ENCODE measurements at places on chromosomes 3 and 15. TPM values are rescaled to one million over a fixed set of nuclear protein-coding genes. Genes with fewer than 3 reads are reported as not detected.

Gene DNAJA4
- 28.1 TPM for total RNA-seq

Gene SPESP1
- total RNA-seq: 7.9 TPM

Gene ABHD6
- total RNA-seq: 22.2 TPM

Gene HYAL3
- 2.7 TPM for total RNA-seq

Gene NANOGP8
- 1.1 TPM for total RNA-seq

Gene XCR1
- under 0.01 TPM for total RNA-seq

Gene RARB
- total RNA-seq: 8.2 TPM

Gene IMPG2
- total RNA-seq: 0.15 TPM

Gene LRRFIP2
- 65.9 TPM for total RNA-seq

Gene C3orf49
- total RNA-seq: not detected

Gene CAPN3
- 27.1 TPM for total RNA-seq

Gene ARHGEF26
- total RNA-seq: 16.7 TPM

Gene STRA6
- 1.0 TPM for total RNA-seq

Gene MME
- total RNA-seq: 119 TPM

- DNase-seq: no peak
These were observed 383.0 kb downstream of the ZBTB20 start for GRCh38 chr3:114764056-114764492.

GRCh38 chr15:101489237-101489598 lies 289 bp downstream of the PCSK6 start:
- no peak for DNase-seq

GRCh38 chr3:35071772-35072171 lies 567.6 kb upstream of the ARPP21 start:
- DNase-seq: no peak

GRCh38 chr15:22815766-22816165 lies 22.7 kb upstream of the NIPA2 start:
- DNase-seq: no peak

- DNase-seq: no peak
These were observed 268.6 kb upstream of the UBE2E1 start for GRCh38 chr3:23537101-23537551.

- no peak for DNase-seq
These were observed 128.2 kb downstream of the SUCLG2 start for GRCh38 chr3:67526246-67526645.

DNA sequence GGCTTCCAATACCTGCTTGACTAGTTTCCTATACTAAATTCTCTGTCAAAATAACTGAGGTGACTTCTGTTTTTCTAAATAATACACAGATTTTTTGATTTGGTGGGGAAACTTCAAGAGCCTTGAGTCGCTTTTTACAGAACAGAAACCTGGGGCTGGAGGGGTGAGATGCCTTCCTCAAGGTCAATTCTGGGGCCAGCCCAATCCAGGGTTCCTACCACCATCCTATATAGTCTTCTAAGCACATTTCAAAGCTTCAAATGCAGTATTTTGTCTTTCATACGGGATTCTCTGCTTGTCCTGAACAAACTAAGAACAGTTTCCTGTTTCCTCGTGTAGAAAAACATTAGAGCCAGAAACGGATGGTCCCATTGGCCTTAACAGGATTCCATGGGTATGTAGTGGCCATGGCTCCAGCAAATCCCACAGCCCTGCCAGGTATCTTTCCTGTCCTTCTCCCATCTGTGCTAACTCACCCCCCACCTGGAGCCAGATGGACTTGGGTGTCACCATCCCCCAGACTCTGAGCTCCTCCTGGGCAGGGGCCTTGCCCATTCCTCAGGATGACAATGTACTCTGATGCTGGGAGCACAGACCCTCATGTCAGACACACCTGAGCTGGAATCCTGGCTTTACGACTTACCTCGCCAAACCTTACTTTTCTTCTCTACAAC lies 146.9 kb downstream of the KLF13 start:
- no peak for DNase-seq

GRCh38 chr3:42735615-42736014 lies 33.0 kb upstream of the HHATL start:
- no peak for DNase-seq

- no peak for DNase-seq
These were observed 15.4 kb downstream of the ARNT2 start for GRCh38 chr15:80419546-80419945.

- no peak for DNase-seq
These were observed 316.2 kb downstream of the PTPRG start for GRCh38 chr3:61877359-61878138.

- no peak for DNase-seq
These were observed 10.5 kb upstream of the ANO10 start for GRCh38 chr3:43632269-43632733.

DNA sequence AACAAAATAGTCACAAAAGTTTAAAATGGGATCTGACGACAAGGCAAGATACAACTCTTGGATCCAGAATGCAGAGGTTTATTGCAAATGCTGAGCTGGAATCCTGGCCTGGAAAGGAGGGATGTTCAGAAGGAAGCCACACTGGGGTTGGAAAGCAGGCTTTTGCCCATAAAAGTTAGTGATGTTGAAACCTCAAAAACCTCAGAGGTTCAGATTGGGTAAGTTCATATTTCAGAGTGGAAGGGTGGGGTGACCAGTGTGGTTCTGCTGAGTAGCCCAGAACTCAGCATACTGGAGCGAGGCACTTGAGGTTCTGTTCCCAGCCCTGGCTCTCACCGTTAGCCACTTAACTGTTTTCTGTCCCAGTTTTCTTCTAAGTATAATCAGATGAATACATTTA lies 114.0 kb upstream of the OSTN start:
- DNase-seq: no peak

GRCh38 chr15:28131946-28132345 lies 32.8 kb upstream of the OCA2 start:
- DNase-seq: no peak

DNA sequence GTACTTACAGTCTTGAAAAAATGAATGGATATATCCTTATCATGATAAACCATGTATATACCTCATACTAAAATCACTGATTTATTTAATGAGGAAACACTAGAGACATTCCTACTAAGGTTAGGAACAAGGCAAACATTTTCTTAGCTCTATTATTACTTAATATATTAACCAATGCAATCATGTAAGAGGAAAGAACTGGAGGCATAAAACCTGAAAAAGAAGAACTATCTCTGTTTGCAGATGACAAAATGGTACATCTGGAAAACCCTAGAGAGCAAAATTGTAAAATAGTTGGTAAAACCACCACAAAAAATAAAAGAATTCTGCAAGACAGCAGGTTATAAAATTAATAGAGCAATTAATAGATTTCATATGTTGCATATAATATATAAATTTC lies 81.2 kb downstream of the KLF13 start:
- DNase-seq: no peak

- no peak for DNase-seq
These were observed 47.0 kb downstream of the HCN4 start for GRCh38 chr15:73321496-73322450.

DNA sequence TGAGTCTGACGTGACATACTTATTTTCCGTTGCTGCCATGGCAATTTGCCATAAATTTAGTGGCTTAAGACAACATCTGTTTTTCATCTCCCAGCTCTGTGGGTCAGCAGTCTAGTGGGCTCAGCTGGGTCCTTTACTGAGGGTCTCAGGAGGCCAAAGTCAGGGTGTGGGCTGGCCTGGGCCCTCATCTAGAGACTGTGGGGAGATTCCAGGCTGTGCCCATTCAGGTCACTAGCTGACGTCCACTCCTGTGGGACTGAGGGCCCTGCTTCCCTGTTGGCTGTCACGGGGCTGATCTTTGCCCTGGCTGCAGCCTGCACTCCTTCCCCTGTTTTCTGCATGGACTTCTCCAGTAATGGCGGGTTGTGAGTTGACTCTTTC lies 19.1 kb downstream of the FGD5 start:
- no peak for DNase-seq

- DNase-seq: peak; percentile 32
These were observed 40.0 kb downstream of the FMN1 start for GRCh38 chr15:33154351-33155166.

DNA sequence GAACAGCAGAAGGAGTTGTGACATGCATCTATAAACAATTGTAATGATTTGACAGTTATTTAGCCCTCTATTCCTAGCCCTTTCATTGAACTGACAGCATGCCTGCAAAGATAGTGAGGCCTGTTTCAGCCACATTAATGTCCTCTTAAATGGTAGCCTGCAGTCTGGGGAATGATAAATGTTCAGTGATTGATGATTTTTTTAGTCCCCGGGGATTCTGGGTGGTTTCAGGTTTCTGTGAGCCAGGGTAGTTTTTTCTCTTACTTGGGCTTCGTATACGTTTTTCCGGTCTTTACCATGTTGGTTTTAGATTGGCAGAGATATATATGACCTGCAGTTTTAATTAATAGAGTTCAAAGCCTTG lies 172.0 kb downstream of the TCF12 start:
- DNase-seq: no peak

Measured in breast epithelium (tissue), 4 donors.